ENCODE measurements at places on chromosomes 6 and 20.

- no peak for DNase-seq
These were observed 67.5 kb downstream of the KCNQ5 start for GRCh38 chr6:72689107-72689954.

DNA sequence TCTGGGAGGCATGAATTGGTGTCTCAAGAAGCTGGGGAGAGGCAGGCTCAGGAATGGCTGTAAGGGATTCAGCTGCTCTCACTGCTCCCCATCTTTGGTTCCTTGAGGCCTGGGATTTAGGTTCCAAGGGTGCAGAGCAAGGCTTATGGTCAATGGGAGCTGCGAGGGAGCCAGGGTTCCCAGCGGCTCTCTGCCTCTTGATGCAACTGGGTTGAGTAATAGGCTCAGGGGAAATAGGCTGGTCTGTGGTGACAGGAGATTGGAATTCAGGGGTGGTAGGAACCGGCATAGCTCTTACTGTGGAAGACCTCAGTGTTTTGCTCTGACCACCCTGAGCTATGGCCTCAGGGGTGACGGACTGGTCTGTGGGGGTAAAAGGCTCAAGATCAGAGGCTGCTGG, 13.0 kb upstream of the NRM start:
- no peak for DNase-seq

GRCh38 chr6:1679031-1679687, 69.4 kb downstream of the FOXC1 start:
- DNase-seq: no peak

DNA sequence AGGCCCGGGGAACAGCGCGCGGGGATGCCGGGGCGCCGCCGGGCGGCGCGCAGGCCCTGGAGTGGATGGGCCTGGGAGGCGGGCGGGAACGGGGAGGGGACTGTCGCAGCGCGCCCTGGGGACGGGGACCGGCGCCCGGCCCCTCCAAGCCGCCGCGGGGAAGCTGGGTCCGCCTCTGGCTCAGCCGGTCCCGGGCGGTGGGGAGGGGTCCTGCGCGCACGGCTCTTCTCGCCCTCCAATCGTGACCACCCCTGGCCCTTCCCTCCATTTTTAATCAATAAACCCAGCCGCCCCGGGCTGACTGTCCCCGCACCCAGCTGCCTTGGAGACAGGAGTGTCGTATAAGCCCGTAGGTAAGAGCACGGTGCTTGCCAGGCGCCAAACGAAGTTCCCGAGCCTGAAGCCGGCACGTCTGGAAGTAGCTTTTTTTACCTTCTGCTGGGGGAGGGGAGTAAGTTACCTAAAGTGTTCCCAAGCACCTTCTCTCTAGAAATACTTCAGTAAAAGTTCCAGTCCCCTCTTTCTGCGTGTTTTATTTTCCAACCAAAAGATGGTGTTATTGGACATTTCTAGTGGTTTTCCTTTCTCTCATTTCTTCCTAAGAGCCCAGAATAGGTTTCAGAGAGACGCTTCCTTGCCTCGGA, 780 bp upstream of the TAF4 start:
- peak; percentile 12 for DNase-seq

- DNase-seq: no peak
These were observed 41.0 kb downstream of the COX4I2 start for GRCh38 chr20:31678389-31679356.

GRCh38 chr6:53115741-53116140, 32.9 kb downstream of the GCM1 start:
- DNase-seq: no peak

GRCh38 chr6:71224011-71224410, 64.6 kb upstream of the OGFRL1 start:
- DNase-seq: no peak

- DNase-seq: no peak
These were observed 36.0 kb upstream of the MPC1 start for GRCh38 chr6:166418691-166419143.

GRCh38 chr20:77231-77630, 10.2 kb upstream of the DEFB125 start:
- DNase-seq: no peak

DNA sequence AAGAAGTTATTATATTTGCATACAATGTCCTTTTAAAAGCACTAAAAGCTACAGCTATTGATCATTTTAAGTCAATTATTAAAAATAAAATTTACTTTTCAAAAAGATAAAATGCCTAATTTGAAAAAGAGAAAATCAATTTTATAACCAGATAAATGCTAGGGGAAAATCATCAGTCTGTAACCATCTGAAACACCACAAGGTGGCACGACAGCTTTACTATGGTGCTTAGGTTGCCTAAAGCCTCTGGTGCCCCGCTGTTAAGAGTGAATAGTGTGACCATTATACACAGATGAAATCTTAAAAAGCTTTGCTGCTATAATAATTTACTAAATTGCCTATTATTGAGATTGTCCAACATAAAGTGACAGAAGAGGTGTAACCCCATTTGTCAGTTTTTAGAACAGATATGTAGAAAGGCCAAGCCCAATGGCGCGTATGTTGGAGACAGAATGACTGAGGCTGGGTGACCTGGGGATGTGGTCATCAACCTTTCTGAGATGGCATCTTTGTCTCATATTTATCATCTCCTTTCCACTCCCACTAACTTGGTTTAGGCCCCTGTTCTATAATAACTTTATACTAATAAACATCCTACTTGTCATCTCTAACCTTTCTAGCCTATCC, 100.8 kb downstream of the MOXD1 start:
- no peak for DNase-seq

DNA sequence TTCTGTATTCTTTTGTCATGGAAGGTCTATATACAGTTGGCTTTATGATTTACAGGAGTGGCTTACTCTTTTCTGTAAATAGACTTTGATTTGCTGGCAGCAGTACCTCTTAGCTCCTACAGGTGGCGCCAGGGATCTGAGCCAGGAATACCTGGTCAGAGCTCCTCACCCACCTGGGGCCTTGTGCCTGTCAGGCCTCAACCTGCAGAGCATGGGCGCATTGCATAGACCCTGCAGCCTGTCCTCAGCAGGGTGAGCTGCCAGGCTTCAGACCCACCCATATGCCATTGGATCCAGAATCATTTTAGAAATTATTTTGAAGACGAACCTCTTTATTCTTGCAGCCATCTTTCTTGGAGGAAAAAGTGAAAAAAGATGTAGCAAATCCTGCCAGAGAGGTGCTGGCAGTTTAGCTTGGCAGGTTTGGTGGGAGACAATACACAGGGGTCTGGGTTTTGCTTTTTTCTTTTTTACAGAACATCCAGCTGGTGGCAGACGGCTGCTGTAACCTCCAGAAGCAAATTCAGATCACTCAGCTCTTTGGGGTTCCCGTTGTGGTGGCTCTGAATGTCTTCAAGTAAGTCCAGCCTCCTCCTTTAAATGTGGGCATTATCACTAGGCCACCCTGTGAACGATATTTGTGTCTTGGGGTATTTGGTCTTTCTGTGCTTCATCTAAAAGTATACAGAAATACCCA, 149.1 kb downstream of the MTHFD1L start:
- peak; percentile 24 for DNase-seq

DNA sequence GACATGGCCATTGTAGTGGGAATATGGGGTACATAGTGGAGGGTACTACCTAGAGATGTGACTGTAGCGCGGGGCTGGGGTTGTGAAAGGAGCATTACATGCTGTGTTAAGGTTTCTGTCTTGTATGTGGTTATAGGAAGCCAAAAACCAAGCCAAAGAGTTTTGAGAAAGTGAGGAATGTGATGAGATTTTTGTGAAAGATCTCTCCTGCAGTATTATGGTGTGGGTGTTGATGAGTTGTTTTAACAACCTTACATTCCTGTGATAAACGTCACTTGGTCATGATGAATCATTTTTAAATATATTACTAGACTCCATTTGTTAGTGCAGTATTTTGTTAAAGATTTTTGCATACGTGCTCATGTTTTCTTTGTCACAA, 48.9 kb downstream of the ZFAND3 start:
- DNase-seq: no peak

DNA sequence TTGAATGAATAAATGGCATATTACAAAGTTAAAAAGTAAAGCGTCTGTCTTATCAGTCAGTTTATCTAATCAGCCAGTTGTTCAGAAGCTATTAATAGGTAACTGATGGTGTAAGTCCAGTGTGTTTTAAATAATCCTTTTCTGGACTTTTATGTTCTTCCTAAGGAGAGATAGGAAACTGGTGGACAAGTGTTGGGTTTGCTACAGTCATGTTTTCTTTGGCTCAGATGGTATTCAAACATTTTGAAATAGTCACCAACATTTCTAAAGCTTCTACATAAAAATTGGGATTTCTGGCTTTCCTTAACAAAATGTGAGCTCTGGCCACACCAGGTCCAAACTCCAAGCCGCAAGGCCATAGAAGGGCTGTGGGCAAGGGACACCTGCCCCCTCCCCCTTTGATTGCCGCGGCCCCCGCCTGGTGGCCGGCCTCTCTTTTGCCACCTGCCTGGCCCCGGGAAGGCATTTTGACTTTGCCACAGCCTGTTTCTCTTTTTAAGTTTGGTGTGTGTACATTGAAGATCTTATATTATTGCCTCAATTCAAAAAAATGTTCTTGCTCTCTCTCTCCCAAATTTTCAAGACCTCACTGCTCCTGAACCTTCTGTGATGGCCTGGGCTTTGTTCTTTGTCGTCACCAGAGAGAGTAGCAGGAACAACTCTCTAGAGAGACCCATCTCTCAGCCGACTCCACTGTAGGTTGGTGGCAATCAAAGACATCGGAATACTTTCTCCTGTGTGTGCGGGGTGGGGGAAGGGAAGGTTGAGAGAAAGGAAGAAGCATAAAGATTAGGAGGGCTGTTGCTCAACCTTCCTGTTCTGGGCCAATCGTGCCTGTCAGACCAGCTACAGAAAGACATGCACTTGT, 84.0 kb upstream of the ZNF217 start:
- DNase-seq: no peak

DNA sequence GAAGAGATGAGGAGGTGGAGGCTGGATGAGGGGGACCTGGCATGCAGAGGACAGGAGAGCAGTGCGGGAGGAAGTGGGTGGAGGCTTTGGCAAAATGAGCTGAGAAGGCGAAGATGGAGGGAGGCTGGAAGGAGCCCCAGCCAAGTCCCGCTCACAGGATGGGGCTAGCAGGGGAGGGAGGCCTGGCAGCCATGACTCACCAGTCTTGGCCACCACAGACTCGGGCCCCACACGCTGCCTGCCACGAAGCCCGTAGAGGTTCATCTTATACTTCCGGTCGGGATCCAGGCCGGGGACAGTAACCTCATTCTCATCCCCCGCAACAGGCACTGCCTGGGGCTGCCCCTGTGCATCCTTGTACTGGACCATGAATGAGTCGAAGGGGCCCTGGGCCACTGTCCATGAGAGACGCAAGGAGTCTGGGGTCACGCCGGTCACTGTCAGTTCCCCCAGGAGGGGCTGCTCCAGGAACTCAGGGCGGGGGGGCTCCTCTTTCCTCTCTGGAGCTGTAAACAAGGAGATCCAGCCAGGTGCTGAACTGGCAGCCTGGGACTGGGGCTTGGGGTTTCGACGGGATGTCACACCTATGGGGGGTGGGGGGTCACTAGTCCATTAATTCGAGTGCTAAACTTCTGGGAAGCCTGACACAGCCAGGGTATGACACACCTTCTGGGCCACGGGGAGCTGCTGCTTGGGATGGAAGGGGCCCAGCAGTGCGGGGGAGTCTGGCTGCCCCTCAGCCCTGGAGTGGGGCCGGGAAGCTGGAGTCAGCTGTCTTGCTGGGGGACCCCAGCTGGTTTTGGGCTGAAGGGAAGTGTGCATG, 27.8 kb downstream of the TNXB start:
- no peak for DNase-seq

- no peak for DNase-seq
These were observed 47.3 kb downstream of the LRRN4 start for GRCh38 chr20:6006603-6006949.

DNA sequence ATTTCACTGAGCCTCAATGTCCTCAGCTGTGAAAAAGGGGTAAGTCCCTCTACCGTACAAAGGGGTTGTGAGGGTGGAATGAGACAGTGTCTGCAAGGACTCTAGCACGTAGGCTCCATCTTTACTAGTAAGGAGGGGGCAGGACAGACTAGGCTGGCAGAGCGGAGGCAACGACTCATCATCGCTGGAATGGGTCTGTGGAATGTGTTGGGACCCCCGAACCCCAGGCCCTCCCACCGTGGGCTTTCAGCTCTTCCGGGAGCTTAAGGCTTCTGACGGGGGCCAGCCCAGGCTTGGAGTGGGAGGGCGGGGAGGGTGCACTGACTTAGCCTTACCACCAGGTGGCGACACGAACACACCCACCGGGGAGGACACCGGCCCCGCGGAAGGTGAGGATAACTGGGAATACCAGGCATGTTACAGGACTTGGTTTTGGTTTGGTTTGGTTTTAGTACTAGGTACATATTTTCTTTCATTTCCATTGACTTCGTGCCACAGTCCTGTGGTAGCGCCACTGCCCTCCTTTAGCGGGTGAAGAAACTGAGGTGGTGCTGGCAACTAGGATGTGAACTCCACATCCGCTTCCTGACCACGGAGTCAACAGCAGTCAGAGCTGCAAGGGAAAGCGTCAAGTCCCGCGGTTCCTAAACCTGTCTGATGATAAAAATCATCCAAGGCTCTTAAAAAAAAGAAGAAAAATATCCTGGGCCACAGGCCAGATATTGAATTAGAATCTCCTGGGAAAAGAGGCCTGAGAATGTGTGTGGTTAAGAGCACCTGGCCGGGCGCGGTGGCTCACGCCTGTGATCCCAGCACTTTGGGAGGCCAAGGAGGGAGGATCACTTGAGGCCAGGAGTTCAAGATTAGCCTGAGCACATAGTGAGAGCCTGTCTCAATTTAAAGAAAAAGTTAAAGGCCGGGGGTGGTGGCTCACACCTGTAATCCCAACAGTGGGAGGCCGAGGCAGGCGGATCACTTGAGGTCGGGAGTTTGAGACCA, 10.3 kb upstream of the TULP1 start:
- DNase-seq: peak; percentile 68

GRCh38 chr20:35368666-35369423, 42.9 kb downstream of the UQCC1 start:
- DNase-seq: no peak

DNA sequence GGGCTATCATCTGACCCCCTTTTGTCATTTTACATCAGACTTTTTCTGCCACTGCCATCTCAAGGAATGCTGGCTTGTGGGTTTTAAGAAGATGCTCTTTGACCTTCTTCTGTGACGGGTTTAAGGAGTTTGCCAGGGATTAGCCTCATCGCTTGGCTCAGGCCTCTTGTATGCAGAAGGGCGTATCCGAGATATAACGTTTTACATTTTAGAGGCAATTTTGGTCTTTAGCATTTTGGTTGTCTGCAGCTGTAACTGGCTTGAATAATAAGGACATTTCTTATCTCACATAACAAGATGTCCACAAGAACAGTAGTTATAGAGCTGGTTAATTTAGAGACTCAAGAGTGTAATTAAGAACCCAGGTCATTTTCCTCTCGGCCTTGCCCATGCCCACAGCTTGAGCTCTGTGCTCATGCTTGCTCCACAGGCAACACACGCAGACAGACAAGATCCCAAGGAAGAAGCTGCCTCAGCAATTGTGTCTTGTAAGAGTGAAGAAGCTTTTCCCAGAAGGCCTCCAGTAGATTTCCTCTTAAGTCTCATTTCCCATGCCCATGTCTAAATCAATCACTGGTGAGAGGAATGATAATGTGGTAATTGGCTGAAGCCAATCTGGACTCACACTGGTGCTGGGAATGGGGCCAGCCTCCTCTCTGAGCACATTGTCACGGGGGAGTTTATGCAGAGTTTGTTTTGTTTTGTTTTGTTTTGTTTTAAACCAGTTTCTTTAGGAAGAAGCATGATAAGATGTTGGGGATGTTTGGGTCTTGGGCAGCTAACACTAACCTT, 36.8 kb downstream of the PTCHD4 start:
- DNase-seq: no peak

- DNase-seq: no peak
These were observed 9.8 kb upstream of the PNISR start for GRCh38 chr6:99434702-99435530.

All from activated gamma-delta T cell treated with anti-CD3 and anti-CD28 coated beads, Interleukin-2, amount 50 U/mL, for 16 hours (primary cell).